ENCODE measurements at places on chromosomes 3 and 15. TPM values are rescaled to one million over a fixed set of nuclear protein-coding genes. Genes with fewer than 3 reads are reported as not detected.

Gene EFCAB12
- 0.75 TPM for total RNA-seq

Gene ZIC1
- 2.2 TPM for total RNA-seq

GRCh38 chr3:30401971-30402370 lies 204.4 kb upstream of the TGFBR2 start:
- no peak for DNase-seq

DNA sequence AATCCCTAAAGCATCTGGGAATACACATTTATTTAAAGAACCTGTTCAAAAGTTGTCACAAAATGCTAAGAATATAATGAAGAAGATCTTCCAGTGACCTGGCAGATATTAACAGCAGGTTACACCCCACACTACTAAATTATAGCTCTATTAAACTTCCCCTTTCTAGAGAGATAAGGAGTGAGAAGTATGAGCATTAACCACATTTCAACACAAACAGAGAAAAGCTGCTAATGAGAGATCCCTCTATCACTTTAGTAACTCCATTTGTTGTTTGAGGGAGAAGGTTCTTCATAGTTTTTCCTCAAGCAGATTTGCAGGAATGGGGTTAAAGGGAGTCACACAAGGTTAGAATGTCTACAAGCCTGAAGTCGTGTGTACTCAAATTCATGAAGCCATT lies 3.6 kb downstream of the COL8A1 start:
- no peak for DNase-seq

Measured in H1 (cell line).